LHCN-M2 (cell line): ENCODE measurements at places on chromosomes 2 and 18. TPM values are rescaled to one million over a fixed set of nuclear protein-coding genes. Genes with fewer than 3 reads are reported as not detected.

DNA sequence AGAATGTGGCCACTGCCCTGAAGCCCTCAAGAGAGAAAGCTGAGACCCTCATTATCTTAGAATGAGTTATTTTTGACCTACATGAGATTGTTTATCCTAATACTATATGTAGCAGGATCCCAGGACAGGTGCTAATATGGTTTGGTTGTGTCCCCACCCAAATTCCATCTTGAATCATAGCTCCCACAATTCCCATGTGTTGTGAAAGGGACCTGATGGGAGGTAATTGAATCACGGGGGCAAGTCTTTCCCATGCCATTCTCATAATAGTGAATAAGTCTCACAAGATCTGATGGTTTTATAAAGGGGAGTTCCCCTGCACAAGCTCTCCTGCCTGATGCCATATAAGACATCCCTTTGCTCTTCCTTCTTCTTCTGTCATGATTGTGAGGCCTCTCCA lies 76.8 kb downstream of the CCBE1 start:
- peak; percentile 50 for DNase-seq

DNA sequence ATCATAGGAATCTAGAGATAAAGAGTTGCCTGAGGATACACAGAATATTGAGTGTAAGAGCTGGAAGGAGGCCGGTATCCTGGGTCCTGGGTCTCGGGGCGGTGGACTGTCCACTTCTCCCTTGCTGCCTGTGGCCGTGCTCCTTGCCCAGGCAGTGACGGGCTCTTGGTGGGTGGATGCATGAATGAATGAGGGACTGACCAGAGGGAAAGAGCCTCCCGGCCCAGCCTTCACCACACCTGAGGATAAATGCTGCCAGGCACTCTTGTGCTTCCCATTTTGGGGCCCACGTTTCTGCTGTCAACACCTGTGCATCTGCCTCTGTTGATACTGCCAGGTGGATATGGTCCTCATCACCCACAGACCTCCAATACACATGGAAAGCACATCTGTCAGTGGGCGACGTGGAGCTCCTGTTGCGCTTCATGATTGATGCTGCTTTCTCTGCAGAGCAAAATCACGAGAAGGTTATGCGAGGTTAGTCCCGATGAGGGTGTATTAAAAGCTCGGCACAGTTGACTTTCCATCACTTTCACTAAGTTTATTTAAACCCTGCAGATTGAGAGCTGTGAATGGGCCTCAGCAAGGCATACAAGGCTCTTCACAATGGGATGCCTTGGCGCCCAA lies 211.4 kb downstream of the LDLRAD4 start:
- DNase-seq: no peak

SLC30A3 gene
- total RNA-seq: 0.63 TPM in 1 of 2 replicates, not detected in the other

FSHR gene
- total RNA-seq: not detected in 2 replicates

GRCh38 chr2:15377202-15377601 lies 183.9 kb downstream of the NBAS start:
- no peak for DNase-seq

- DNase-seq: no peak
Observed at GRCh38 chr2:26971911-26972786, 1.7 kb downstream of the MAPRE3 start.

DNA sequence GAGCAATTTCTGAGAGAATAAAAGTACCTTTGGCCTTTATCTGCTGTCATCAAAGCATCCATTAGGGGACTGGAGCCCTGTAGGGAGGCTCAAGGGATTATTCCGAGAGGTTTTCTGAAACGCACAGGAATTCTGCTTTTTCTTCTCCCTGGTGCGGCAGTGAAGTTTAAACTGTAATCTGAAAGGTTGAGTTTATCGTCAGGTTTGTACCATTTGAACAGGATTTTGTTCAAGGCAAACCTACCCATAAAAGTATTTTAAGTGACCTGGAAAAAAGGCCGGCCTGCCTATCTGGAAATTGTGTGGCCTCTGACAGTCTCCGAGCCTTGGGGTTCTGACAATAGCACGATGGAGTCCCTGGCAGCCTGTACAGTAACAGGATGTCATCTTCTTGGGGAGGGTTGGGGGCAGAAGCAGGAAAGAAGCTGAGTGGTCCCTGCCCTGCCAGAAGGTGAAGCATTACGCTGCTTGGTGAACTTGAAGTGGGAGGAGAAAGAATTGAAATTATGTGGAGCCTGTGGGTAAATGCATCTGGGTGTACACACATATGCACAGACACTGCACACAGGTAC lies 272.0 kb downstream of the CYRIA start:
- DNase-seq: no peak

DNA sequence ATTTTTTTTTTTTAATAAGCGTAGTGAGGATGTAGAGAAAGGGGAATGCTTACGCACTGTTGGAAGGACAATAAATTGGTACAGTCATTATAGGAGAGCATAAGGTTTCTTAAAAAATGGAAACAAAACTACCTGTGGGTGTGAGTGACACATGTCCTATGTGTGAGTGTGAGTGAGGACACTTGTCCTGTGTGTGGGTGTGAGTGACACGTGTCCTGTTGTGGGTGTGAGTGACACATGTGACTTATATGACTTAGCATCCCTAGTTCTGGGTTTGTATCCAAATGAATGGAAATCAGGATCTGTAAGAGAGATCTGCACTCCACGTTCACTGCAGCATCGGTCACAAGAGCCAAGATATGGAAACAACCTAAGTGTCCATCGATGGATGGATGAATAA lies 91.8 kb downstream of the CBLN2 start:
- no peak for DNase-seq

GRCh38 chr2:65215946-65216345 lies 11.7 kb upstream of the ACTR2 start:
- no peak for DNase-seq
